DMS79 (cell line): ENCODE measurements at places on chromosomes 4 and X.

DNA sequence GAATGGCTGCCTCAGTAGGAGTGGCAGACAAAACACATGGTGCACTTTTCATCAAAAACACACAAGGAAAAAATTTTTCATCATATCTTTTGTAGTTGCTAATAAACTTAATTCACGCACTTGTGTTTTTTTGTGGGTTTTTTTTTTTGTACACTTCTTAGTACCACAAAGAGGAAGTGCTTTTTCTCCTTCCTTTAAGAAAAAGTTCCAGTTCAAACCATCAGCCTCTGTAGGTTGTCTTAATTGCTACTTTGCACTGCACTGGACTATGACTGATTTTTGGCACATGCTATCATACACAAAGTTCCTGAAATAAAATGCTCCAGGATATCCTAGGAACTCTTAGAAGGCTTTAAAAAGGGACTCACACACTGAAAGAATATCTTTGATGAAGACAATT lies at the start of gene PHEX:
PHEX (plus strand) TSS at position 242 of the 400 bp plus-strand sequence. CDS start 681 bp downstream, outside the sequence.
- no peak for DNase-seq

DNA sequence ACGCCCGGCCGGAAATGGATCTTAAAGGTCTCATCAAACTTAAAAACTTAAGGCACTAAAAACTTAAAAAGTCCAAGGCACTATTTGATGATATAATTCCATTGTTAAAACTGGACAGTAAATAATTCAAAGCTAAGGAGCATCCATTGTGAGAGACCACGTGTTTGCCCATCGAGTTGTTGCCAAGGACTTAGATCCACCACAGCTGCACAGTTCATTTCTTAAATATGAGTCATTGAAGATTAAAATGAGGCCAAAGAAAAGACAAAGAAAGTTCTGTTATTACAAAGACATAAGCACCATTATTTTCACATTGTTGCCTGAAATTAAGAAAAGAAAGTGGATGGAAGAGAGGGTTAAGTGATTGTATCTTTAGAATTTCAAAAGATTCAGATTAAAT lies 411.5 kb upstream of the FTHL17 start:
- DNase-seq: no peak

- no peak for DNase-seq
These were observed 518 bp downstream of the PRDM8 start for GRCh38 chr4:80197601-80198440.

DNA sequence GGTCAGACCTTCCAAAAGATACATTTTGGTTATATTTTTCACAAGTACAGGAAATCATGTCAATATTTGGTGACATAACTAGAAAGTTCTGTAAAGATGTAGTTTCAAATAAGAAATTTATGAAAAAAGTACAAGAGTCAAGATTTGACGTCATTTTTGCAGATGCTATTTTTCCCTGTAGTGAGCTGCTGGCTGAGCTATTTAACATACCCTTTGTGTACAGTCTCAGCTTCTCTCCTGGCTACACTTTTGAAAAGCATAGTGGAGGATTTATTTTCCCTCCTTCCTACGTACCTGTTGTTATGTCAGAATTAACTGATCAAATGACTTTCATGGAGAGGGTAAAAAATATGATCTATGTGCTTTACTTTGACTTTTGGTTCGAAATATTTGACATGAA lies 536 bp downstream of the UGT2B7 start:
- DNase-seq: no peak

- DNase-seq: no peak
These were observed 231.2 kb upstream of the CPEB2 start for GRCh38 chr4:14771094-14771493.

GRCh38 chrX:130606425-130606824 lies 204.6 kb downstream of the RBMX2 start:
- no peak for DNase-seq

- no peak for DNase-seq
These were observed 347 bp downstream of the AMTN start for GRCh38 chr4:70518716-70519115.

DNA sequence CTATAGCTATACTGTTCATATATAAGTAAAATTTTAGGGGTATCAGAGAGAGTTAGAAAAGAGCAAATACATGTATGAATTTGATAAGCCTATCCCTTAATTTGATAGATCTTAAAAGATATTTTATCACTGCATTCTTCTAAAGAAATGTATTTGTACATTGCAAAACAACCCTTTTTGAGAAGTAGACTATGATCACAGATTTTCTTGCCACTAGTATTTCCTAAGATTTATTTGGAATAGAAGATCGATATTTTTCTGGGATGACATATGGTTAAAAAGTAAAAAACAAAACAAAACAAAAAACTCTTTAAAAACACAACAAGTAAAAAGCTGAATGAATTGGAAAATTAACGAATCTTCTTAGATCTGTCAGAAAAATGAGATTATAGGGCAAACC lies 27.4 kb downstream of the TET2 start:
- DNase-seq: no peak

DNA sequence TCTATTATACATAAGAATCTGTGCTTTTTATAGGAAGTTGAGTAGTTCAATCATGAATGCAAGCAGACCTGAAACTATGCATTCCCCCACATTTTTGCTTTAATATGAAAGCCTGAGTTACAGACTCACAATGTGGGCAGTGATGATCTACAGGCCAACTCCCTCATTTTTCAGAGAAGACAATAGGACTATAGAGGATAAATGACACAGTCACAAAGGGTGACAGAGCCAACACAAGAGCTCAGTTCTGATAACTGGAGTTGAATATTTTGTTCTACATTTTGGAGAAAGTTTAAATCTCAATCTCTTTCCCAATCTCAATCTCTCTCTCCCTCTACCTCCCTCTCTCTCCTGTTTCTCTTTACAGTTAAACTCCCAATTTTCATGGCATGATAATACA lies 27.0 kb downstream of the MBNL3 start:
- no peak for DNase-seq

DNA sequence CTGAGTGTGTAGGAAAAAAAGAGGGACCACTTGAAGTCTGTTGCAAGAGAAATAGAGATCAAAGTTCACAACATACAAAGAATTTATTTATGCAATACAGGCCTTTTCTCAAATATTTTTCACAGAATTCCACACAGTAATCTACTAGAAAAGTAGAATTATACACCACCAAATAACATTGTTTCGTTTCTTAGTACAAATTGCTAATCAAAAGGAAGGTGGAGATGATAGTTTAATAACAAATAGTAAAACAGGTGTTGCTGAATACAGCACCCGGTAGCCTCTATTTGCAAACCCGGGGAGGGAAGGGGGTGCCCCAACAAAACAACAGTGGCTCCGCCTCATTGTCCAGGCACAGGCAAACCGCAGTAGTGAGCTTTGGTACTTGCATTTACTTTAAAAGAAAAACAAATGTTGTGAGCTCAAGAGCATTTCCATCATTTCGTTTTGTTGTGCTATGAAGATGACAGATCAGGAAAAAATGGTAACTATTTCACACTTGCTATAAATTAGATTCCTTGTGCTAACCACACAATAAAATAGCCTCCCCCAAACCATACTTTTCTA lies 186.4 kb downstream of the DCLK2 start:
- DNase-seq: no peak

DNA sequence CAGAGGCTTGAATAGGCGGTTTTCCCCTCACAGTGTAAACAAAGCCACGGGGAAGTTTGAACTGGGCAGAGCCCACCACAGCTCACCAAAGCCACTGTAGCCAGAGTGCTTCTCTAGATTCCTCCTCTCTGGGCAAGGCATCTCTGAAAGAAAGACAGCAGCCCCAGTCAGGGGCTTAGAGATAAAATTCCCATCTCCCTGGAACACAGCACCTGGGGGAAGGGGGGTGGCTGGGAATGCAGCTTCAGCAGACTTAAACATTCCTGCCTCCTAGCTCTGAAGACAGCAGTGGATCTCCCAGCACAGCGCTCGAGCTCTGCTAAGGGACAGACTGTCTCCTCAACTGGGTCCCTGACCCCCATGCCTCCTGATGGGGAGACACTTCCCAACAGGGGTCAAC lies 44.0 kb upstream of the USP38 start:
- DNase-seq: no peak

GRCh38 chr4:182143822-182144625 lies 99.2 kb upstream of the TENM3 start:
- DNase-seq: peak; percentile 35

DNA sequence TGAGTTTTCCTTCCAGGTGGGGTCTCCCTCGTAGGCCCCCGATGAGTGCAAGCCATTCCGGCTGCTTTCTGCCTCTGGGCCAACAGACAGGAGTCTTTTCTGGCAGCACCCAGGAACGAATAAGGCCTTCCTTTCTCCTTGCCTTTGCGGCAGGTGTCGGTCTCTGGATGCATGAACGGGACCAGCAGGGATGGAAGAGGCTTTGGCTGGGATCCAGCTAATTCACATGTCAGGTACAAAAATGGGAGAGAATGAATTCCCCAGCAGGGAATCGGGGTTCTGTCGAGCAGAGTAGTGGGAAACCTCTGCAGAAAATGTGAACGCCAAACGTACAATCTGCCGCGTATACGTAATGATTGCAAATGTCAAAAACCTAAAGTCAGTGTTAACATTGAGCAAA lies 146.1 kb upstream of the TBL1X start:
- no peak for DNase-seq

GRCh38 chrX:5979338-5979737 lies 249.3 kb downstream of the NLGN4X start:
- DNase-seq: no peak

GRCh38 chr4:53021754-53022512 lies 159.8 kb downstream of the RASL11B start:
- no peak for DNase-seq

DNA sequence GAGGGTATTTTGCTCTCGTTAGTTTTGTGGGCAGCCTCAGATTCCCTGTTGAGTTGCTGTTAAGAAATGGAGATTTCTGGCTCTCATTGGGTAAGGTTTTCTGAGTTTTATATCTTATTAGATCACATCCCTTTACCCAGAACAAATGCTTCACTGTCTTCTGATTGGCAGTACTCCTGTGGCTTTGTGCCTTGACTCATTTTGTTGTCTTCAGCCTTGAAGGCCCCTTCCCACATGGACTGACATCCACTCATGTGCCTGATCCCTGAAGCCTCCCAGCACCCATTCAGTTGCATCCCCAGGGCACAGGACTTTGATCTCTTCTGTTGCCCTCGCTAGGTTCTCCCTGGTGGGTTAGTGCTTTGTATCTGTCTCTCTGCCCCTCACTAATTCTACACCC lies 10.4 kb downstream of the MED28 start:
- DNase-seq: no peak

DNA sequence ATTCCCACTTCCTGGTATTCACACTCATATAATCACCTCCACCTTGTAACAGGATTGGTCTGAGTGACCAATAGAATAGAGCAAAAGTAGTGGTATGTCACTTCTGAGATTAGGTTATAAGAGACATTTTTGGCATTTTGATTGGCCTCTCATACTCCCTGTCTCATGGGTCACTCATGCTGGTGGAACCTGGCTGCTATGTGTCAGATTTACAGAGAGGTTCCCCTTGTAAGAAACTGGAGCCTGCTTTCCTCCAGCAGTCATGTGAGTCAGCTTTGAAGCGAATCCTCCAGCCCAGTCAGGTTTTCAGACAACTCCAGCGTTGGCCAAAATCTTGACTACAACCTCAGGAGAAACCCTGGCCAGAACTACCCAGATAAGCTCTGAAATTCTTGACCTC lies 2.6 kb upstream of the OTUD4 start:
- DNase-seq: no peak
